Nephron progenitor cell (in vitro differentiated cells): ENCODE measurements at places on chromosomes 1 and 21.
A peak's percentile ranks its signal among the peaks of the same experiment; 100 is the strongest.

DNA sequence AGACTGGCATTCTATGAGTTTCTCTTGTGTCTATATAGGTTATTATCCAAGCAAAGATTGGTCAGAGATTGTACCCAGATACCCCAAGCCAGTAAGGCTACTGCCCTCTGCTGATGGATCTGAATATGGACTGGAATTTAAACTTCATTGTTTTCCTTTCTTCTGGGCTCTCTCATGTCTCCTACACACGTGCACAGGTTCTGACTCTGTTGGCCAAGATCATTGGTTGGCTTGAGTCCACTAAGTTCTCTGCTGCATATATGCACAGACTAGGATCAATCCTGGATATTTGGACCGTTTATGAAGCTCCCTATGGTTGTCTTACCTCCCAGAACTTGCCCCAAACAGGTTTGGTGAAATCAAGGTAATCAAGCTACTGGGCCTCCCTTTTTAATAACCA, 69.7 kb downstream of the CC2D1B start:
- no peak for DNase-seq

- no peak for DNase-seq
Observed at GRCh38 chr1:29519788-29520110, 283.4 kb downstream of the PTPRU start.

DNA sequence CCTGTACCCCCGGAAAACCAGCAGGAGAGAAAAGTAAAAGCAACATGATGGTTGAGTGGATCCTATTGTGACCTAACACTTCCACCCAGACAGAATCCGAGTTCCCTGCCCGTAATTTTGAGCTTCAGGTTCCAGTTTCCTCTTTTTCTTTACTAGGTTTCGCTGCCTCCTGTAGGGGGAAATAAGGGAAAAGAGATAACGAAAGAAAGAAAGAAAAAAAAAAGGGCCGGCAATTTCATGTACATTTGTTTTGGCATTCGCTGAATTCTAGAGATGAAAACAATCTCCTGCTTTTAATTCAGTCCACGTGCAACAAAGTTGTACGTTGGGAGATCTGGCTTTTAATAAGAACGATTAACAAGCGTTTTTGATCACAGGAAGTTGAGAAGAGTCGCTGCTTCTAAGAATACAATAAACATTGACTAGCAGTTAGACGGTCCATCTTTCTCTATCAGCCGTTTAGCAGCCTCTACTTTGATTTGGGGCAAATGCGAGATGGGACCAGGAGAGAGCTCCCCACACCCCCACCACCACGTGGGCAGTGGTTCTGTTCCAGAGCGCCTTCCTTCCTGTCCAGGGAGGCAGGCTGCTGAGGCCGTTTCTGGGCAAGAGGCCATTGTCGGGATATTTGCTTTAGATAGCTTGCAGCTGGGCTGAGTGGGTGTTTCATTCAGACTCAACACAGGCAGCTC, 155.9 kb upstream of the RUNX1 start:
- DNase-seq, result no peak

- peak; percentile 20 for DNase-seq
Observed at GRCh38 chr1:48182439-48182838, 40.1 kb upstream of the SLC5A9 start.

GRCh38 chr1:87508247-87508787, 179.6 kb downstream of the LMO4 start:
- DNase-seq, result no peak

- no peak for DNase-seq
Observed at GRCh38 chr1:89279011-89279466, 6.4 kb upstream of the GBP5 start.

DNA sequence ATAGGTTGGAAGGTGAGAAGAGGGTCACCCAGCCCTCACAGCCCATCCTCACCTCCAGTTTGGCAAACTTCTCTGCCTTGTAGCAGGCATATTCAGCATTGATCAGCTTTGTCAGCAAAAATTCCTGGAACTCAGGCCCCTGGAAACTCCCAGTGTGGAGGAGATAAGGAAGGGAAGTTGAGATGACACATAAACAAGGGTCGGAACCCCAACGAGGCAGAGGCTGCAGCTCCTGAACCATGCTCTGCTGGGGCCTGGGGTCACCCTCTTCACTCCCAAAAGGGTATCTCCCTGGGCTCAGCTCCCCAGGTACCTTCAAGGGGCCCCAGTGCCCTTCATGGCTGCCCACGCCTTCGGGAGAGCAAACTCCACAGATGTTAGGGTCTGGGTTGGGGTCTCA, 60.4 kb downstream of the RAP1GAP start:
- DNase-seq, result no peak

DNA sequence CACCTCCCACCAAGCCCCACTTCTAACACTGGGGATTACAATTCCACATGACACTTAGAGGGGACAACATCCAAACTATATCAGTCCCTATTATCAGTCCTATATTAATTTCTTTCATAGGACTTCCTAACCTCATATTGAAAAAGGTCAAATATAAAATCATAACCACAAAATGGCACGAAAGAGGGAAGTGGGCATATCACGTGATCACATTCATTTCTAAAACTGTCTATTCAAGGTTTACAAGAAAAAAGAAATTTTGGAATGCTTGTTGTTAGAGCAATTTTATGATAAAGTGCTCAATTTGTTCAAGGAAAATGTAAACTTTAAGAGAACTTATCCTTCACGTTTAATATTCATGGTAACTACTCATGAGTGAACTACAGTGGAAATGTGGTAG, 13.2 kb upstream of the CDC7 start:
- DNase-seq, result no peak

DNA sequence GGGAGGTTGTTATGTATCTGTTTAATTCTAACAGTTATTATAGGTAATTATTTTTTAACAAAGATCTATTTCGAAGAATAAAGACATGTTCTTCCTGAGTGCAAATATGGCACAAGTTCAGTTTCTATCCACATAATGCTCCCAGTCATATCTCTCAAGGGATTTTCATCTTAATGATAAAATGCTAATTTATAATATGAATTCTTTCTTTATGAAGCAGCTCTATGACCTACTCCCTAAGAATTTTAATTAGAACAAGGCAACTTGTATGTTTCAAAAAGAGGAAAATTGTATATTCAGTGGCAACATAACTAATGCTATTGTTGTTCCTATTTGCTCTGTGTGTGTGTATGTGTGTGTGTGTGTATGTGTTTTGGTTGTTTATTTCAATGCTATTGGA, 1222.1 kb upstream of the NCAM2 start:
- DNase-seq, result no peak
